ENCODE measurements at places on chromosomes 6 and 20. TPM values are rescaled to one million over a fixed set of nuclear protein-coding genes. Genes with fewer than 3 reads are reported as not detected.

DNA sequence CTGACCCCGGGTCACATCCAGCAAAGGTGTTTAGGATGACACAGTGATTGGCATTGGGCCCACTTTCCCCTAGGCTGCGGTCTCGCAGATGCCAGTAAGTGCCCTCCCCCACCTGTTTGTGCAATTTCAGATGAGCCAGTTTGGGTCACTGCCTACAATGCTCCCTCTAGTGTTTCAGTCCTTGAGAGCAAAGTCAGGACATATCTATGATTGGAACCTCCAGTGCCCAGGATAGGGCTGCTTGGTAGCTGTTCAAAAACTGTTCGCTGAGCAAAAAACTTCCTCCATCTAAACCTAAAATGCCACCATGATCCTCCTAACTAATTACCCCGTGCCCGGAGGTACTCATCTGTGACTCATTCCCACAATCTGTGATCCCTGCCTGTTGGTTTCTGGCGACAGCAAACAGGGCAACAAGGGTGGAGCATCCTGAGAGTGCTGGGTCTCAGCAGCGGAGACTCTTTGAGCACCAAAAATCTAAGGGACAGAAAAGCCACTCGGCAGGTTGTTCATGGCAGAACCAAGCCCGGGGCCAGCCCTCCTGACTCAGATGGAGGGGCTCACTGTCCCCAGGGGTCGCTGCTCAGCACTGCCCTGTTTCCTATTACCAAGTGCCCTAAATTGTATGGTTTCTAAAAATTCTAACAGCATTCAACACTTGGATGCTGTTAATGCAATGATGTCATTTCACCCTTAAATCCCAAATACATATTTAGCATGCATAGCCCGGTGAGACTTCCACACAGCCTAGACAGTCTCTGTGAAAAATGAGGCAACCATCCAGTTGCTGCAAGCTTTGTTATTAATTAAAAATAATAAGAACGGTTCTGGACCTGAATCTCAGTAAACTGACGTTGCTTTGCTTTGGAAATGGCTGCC lies 5.0 kb downstream of the VSX1 start:
- DNase-seq: no peak
- H3K27ac ChIP-seq: no peak overlapping the region
- peaks cover 81% of the 10 kb centered on the region for H3K27me3 ChIP-seq
- H3K4me3 ChIP-seq: no peak overlapping the region
- peaks cover 4% of the 10 kb centered on the region for H3K4me1 ChIP-seq
- no peaks in the 10 kb centered on the region for H3K36me3 ChIP-seq

DNA sequence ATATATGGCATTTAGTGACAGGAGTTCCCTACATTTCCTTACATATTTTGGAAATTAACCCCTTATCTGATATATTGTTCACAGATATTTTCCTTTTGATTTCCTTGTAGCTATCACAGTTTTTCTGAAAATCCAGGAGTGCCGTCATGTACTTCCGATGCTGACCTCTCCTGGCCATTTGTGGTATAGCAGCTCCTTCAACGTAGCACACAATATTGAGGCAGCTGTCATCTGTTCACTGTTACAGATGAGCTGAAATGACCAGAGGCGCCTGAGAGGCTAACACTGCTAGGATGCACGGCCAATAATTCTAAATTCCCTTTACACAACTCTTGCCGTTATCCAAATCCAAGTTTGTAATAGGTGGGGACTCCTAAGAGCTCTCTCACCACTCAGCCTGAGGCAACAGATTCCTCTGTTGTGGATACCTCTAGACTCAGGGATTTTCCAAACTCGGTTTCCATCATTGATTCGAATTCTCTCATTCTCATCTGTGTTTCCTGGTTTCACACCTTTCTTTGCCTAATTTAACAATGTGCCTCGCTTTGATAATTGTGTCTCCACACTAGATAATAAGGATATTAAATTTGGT lies 53.0 kb downstream of the MMUT start:
- peak; percentile 29 for DNase-seq
- H3K4me3 ChIP-seq: no peak overlapping the region
- H3K4me1 ChIP-seq: no peaks in the 10 kb centered on the region
- no peaks in the 10 kb centered on the region for H3K36me3 ChIP-seq
- no peak overlapping the region for H3K27ac ChIP-seq

Gene GSTA2
- total RNA-seq: not detected

- no peak for DNase-seq
- H3K4me3 ChIP-seq: no peak overlapping the region
- H3K4me1 ChIP-seq: no peaks in the 10 kb centered on the region
- H3K27me3 ChIP-seq: no peaks in the 10 kb centered on the region
- no peaks in the 10 kb centered on the region for H3K36me3 ChIP-seq
Measured at GRCh38 chr6:112439010-112439409, 91.9 kb downstream of the RFPL4B start.

DNA sequence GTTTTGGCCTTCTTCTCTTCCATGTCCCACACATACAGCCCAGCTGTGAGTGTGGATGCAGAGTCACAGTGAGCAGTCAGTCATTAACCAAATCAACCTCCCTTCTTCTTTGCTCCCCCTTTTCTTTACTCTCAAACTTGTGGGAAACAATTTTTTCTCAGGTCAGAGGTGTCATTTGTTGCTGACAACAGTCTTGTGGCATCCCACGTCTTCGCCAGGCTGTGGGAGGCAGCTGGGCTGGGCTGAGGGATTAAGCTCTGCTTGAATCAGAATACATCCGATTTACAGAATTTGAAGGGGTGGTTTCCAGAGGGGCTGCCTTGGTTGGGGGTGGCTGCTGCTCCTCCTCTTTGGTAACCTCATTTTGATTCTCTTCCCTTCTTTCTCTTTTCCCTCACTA lies 40.5 kb downstream of the SCGN start:
- H3K36me3 ChIP-seq: no peaks in the 10 kb centered on the region
- no peaks in the 10 kb centered on the region for H3K4me1 ChIP-seq
- H3K27ac ChIP-seq: no peak overlapping the region

GRCh38 chr6:136174510-136174909 lies 75.6 kb downstream of the MTFR2 start:
- no peaks in the 10 kb centered on the region for H3K27me3 ChIP-seq
- no peak for DNase-seq
- no peak overlapping the region for H3K4me3 ChIP-seq

DNA sequence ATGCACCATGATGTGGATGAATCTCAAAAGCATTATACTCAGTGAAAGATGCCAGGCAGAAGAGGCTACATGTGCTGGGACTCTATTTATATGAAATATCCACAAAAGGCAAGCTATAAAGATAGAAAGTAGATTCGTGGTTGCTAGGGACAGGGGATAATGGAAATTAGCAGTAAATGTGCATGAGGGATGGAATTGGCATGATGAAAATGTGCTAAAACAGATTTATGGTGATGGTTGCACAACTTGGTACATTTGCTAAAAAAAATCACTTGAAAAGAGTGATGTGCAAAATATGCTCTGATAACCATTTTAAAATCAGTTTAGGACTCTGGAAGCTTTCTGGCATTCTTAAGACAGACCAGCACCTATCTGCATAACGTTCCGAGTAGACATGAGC lies 61.6 kb downstream of the ALDH8A1 start:
- DNase-seq: no peak
- peaks cover 3% of the 10 kb centered on the region for H3K36me3 ChIP-seq
- peaks cover 32% of the 10 kb centered on the region for H3K27me3 ChIP-seq
- H3K4me1 ChIP-seq: no peaks in the 10 kb centered on the region
- H3K27ac ChIP-seq: no peak overlapping the region
- no peak overlapping the region for H3K4me3 ChIP-seq

DNA sequence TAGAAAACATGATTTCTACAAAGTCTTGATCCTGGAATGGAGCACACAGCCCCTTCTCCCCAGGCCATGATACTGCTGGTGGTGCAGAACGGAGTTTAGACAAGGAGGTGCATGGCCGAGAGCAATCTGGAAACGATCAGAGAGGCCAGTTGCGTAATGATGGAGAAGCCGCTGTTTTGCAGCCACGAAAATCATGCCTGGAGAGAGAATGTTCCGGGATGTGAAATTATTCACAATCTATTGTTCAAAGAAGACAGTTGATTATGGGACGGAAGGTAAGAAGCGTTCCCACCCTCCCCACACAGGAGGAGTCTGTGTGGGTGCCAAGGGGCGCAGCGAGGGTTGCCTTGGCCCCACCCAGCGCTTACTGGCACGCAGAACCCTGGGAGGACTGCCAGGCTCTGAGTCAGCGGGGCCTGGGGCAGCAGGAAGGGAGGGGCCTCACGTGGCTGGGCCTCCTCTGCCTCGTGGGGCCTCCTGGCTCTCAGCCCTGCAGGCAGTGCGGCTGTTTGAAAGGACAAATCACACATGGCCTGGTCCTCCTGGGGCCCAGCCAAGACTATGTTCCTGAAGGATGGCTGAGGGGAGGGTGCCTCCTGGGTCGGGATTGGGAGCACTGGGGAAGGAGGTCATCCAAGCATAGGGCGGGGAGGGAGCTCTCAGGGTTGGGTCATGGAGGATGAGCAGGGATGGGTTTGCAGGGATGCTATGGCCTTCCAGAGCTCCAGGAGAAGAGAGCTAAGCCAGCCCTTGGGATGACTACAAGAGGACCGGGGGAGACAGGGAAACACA lies 8.7 kb upstream of the AP5S1 start:
- peak overlapping the region; percentile 99 for H3K27ac ChIP-seq
- H3K4me3 ChIP-seq: peak overlapping the region; percentile 74
- H3K4me1 ChIP-seq: peaks cover 58% of the 10 kb centered on the region
- no peaks in the 10 kb centered on the region for H3K27me3 ChIP-seq
- peak; percentile 81 for DNase-seq

- no peaks in the 10 kb centered on the region for H3K27me3 ChIP-seq
- DNase-seq: no peak
- H3K4me3 ChIP-seq: no peak overlapping the region
- H3K36me3 ChIP-seq: peaks cover 3% of the 10 kb centered on the region
- H3K27ac ChIP-seq: no peak overlapping the region
- H3K4me1 ChIP-seq: peaks cover 5% of the 10 kb centered on the region
Measured at GRCh38 chr6:72788188-72788587, 166.3 kb downstream of the KCNQ5 start.

Gene EYS
- total RNA-seq: not detected

DNA sequence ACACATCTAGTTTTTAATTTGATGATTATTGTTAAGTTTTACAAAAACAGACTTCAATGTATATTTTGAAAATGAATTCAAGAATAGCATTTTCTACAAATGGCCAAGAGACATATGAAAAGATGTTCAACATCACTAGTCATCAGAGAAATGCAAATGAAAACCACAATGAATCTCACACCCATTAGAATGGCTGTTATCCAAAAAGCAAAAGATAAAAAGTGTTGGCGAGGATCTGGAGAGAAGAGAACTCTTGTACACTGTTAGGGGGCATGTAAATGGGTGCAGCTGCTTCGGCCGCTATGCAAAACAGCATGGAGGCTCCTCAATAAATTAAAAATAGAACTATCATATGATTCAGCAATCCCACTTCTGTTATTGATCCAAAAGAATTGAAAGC lies 185.8 kb upstream of the CCN2 start:
- no peaks in the 10 kb centered on the region for H3K36me3 ChIP-seq
- no peak for DNase-seq
- no peaks in the 10 kb centered on the region for H3K4me1 ChIP-seq
- no peak overlapping the region for H3K4me3 ChIP-seq
- no peak overlapping the region for H3K27ac ChIP-seq

Gene TNXB
- 4.3 TPM for total RNA-seq

DNA sequence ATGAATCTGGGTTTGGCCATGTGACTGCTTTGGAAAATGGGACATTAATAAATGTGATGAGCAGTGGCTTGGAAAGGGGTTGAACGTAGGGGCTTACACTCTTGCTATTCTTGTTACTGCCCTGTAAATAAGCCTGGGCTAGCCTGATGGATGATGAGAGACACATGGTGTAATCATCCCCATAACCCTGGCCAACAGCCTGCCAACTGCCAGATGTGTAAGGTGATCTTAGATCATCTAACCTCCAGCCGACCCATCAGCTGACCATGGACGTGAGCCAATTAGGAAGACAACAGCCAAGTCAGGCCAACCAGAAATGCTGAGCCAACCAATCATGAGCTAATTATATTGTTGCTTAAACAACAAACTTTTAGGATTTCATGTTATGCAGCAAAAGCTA lies 25.2 kb downstream of the FBXO30 start:
- H3K27me3 ChIP-seq: no peaks in the 10 kb centered on the region
- no peak overlapping the region for H3K4me3 ChIP-seq
- H3K36me3 ChIP-seq: peaks cover 10% of the 10 kb centered on the region
- no peak overlapping the region for H3K27ac ChIP-seq

DNA sequence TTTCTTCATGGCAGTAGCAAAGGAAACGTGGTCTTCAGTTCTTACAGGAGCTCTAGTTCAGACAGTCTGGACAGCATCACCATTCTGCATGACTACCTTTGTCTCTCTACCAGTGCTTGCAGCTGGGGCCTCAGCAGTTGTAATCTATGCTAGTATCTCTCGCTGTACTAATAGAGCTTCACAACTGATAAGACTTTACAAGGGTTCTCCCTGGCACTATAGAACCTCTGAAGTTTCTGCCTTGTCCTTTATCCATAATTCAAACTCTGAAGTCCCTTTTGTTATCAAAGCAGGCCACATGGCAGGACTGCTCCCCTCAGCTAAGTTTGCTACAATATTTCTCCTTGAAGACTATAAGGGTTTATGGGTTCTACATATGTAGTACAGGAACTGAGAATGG lies 842.1 kb upstream of the ADGRB3 start:
- H3K27ac ChIP-seq: no peak overlapping the region
- no peaks in the 10 kb centered on the region for H3K4me1 ChIP-seq
- H3K36me3 ChIP-seq: no peaks in the 10 kb centered on the region
- DNase-seq: no peak
- H3K27me3 ChIP-seq: no peaks in the 10 kb centered on the region

GRCh38 chr6:66478705-66479104 lies 771.7 kb upstream of the EYS start:
- no peak overlapping the region for H3K4me3 ChIP-seq
- H3K27me3 ChIP-seq: no peaks in the 10 kb centered on the region
- H3K27ac ChIP-seq: no peak overlapping the region
- H3K4me1 ChIP-seq: no peaks in the 10 kb centered on the region
- DNase-seq: no peak

Gene RNF144B
- 5.7 TPM for total RNA-seq

Gene TSBP1
- total RNA-seq: not detected

DNA sequence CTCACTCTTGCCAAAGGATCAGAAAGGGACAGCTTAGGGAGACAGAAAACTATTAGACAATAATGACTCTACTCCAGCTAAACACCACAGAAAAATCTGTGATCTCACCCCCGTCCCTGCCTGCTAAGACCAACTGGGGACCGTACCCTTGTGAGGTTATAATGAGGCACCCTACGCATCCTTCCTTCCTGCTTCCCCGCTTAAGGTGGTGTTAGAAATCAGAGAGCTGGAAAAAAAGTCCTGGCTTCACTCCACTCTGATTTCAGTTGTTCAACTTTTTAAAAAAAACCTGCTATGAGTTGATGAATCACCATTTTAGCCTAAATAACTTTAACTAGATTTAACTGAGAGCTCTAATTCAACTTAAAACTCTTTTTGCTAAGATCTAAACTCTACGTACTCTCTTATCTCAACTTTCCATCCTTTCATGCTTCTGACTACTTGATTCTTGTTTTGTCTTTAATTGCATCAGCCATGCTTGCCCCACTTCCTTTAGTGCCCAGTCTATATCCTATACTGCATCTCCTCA lies 35.8 kb upstream of the TMEM14A start:
- DNase-seq: no peak
- peaks cover 26% of the 10 kb centered on the region for H3K4me1 ChIP-seq
- peak overlapping the region; percentile 53 for H3K27ac ChIP-seq
- H3K4me3 ChIP-seq: peak overlapping the region; percentile 13

GRCh38 chr6:142154336-142154735 lies 7.3 kb downstream of the VTA1 start:
- peaks cover 25% of the 10 kb centered on the region for H3K4me1 ChIP-seq
- H3K27me3 ChIP-seq: no peaks in the 10 kb centered on the region
- DNase-seq: no peak
- no peak overlapping the region for H3K27ac ChIP-seq
- no peak overlapping the region for H3K4me3 ChIP-seq
- peaks cover 24% of the 10 kb centered on the region for H3K36me3 ChIP-seq
